ENCODE measurements at places on chromosomes 2 and 18.

GRCh38 chr2:28752631-28753376 is 1.2 kb downstream of the PPP1CB start:
- DNase-seq, result no peak

GRCh38 chr2:241546771-241547498 is 11.6 kb upstream of the BOK start:
- DNase-seq, result no peak

DNA sequence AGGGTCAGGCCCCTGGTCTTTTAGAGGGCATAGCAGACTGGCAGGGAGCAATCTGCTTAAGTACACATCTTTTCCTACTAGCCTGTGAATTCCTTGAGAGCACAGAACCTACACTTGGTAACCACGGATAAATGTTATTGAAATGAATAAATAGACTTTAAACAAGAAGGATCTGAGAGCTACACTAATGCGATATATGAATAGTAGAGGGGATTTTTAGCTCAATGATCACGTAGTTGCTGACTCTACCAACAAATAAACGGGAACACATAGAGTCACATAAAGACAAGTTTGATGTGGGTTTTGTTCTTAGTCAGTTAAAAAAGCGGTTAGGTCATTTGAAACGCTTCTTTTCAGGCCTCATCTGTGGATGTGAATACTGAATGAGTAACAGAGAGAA is 290.3 kb upstream of the CCDC68 start:
- DNase-seq, result no peak

GRCh38 chr2:174180165-174180724 is 68.1 kb downstream of the OLA1 start:
- no peak for DNase-seq

DNA sequence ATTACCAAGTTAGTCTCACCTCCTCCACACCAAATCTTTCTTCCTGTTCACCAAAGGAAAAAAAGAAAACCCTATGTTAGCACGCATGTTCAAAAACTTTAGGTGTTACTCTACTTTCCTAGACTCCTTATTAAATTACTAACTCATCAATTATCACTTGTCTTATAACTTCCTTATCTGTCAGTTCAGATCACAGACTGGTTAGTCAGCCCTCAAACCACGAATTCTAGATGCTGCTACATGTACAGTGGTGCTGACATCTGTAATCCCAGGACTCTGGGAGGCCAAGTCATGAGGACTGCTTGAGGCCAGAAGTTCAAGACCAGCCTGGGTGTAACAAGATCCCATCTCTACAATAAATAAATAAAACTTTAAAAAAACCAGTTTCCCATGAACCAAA is 3.5 kb downstream of the YWHAQ start:
- no peak for DNase-seq

- DNase-seq, result no peak
Measured at GRCh38 chr2:871175-871727, 79.4 kb upstream of the SNTG2 start.

DNA sequence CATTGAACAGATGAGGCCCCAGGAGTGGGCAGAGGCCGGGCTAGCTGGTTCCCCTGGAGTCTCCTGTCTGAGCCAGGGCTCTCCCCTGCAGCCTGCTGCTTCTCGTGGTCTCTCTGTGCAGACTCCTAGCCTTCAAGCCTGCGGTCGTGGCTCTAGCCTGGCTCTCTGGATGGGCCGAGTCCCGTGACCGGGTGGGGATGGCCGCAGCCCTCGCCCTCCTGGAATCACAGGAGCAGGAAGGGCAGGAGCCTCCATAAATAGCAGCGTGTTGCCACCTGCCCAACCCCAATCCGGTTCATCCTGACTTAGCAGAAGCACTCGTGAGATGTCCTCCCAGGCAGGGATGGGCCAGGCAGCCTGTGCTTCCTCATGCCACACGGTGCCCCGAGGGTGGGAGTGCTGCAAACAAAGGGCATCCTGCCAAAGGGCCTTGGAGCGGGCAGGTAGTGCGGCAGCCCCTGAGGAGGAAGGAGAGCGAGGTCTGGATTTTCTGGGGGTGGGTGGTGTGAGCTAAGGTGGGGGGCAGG is 43.9 kb downstream of the FOSL2 start:
- DNase-seq, result no peak

GRCh38 chr2:208515099-208515498 is 108.5 kb downstream of the PTH2R start:
- DNase-seq, result no peak

DNA sequence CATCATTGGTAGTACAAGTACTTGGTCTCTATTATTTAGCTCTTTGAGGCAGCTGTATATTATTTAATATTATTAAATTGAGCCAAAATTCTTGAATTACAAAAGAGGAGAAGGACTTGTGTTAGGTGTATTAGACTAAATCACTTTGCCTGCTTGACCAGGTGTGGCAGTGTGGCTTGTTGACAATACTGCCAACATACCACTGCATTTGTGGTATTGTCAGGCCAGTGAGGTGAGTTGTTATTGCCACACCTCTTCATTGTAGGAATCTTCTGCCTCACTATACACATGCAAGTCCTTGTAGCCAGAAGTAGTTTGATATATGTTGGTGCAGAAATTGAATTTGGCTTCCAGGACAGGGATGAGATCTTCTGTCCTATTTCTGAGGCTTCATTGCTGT is 40.5 kb downstream of the CYP20A1 start:
- no peak for DNase-seq

DNA sequence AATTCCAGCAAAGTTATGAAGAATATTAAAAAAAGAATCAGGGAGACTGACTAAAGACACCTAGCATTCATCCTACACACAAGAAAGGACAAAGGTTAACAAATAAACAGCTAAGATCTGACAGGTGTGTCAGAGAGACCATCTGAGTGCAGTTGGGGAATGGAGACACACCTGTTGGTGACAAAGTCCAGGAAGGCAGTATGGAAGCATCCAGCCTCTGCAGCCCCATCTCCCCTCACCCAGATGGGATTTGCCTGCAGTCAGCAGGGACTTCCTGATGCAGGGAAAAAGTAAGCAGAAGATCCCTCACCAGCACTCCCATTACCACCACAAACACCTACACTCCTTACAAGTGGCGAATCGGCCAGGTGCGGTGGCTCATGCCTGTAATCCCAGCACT is 37.9 kb downstream of the USP34 start:
- DNase-seq, result no peak

DNA sequence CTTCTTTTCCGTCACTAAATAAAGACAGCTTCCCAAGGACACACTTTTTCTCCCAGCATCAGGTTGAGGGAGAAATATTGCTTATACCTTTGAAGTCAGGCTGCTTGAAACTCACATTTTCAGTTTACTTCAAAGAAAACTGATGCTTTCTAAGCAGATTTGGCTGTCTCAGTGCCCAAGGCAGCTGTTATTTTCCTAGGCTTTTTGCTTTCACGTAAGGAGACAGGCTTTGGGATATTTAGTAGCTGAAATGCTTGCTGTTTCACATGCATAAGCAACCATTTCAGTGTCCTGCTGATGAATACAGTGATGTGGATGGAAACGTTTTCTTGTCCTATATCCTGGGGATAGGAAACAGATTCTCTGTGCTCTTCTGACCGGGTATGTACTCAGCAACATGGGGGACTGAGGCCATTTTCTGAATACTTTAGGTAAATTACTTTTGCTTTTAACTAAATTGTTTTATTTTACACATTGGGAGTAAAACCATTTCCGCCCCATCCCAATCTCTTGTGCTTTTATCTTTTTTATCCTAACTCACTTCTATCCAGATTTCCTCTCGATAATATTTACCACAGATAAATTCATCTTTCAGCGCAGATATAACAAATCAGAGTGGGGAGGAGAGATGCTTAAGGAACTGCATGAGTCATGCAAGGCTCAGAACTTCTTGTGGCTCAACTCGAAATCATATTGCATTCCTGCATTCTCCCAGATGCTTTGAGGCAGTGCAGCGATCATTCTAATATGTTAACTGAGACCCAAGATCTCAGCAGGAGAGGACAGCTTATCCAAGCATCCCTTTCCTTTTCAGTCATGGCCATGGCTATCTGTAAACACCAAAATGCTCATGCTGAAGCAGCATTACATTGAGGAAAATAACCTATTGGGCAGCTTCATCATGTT is 22.2 kb downstream of the GALR1 start:
- DNase-seq, result no peak

- no peak for DNase-seq
Measured at GRCh38 chr2:48998449-48998848, 155.9 kb downstream of the FSHR start.

- DNase-seq, result no peak
Measured at GRCh38 chr2:182649316-182649715, 66.7 kb upstream of the DNAJC10 start.

DNA sequence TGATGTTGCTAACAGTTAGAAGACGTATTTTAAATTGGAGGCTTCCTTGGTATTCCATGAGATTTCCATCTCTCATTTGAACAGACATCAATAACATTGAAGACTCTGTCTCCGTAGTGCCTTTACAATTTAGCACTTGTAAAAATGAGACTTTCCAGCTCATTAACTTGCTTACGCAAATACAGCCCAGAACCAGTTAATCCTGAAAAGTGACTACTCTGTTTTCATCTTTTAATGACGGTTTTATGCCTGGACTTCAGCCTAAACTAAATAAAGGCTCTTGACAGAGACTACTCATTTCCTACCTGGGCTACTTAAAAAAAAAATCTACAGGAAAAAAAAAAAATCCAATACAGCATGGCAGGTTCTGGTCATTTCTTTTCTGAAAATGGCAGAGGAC is 148.6 kb downstream of the LRATD1 start:
- no peak for DNase-seq

- no peak for DNase-seq
Measured at GRCh38 chr2:165593081-165593480, 123.6 kb downstream of the CSRNP3 start.

DNA sequence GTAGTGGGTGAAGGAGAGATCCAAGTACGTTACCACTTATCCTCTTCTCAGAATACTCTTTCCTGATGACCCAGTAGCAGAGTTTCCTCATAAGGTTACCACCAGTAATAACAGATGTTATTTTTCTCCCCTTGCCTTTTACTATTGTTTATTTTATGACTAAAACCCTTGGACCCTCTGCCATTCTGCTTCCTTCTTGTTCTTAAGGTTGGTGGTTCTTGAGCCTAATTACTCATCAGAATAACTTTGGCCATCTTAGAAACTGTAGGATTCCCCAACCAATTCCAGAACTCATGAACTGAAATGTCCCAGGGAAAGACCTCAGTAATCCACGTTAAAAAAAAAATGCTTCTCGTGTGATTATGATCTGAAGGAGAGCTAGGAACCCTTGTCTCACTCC is 64.9 kb downstream of the CHST9 start:
- DNase-seq, result no peak

DNA sequence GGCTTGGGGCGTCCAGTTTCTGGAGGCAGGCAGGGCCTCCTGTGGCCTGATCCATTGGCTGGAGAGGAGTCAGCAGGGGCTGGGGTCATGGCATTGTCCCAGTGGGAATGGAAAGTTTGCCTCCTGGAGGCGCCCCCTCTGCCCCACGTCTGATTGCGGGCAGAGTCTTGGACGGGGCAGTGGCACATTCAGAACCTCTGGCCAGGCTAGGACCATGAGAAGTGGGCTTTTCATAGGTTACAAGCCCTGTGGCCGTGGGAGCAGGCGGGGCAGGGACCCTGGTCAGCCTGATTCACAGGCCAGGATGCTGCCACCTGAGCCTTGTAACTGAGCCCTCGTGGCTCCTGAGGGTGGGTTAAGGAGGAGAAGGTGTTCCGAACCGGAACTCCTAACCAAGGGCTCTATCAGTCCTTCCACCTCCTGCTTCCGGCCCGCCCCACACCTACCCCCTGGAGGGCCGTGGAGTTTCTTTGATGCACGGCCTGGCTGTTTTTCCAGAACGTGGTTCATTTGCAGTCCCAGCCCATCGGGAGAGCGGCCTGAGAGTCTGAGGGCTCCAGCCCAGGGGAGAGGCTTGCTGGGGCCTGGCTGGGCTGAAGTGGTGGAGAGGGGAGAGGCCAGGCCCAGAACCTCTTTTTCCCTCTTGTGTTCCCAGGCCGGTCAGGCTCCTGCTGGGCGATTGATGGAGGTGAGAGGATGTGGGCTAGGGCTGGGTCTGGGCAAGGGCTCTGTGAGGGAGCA is 43.9 kb upstream of the PLB1 start:
- DNase-seq, result no peak

Measured in substantia nigra (tissue), 51 donors.